CD8-positive, alpha-beta memory T cell (primary cell): ENCODE measurements at places on chromosomes 5 and 9. TPM values are rescaled to one million over a fixed set of nuclear protein-coding genes. Genes with fewer than 3 reads are reported as not detected.

GRCh38 chr9:115328228-115328627 is 210.3 kb upstream of the TNC start:
- no peak for DNase-seq
- no peak overlapping the region for H3K4me3 ChIP-seq
- H3K4me1 ChIP-seq, result no peaks in the 10 kb centered on the region

DNA sequence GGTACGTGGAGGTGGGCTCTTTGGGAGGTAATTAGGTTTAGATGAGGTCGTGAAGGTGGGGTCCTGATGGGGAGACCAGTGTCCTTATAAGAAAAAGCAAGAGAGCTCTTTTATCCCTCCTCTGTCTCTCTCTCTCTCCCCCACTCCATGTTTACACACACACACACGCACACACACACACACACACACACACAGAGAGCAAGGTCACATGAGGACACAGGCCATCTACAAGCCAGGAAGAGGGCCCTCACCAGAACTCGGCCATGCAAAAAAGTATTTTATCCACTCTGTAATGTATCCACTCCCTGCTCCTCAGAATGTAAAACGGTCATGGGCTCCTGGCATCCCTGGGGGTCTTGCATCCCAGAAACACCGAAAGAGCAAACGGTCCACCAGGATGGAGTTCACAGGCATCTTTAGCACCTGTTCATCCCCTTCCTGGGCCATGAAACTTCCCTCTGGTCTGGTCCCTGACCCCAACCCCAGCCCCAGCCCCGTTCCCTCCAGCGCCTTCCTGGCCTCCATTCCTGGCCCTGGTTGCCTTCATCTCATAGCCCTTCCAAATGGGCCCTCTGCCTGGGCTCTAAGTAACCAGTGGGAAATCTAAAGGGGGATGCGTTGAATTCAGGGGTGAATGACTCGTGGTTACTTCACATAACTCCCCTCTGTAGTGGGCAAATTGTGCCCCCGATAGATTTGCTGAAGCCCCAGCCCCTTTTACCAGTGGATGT is 88.8 kb downstream of the NSUN2 start:
- H3K4me3 ChIP-seq, result no peak overlapping the region
- H3K27me3 ChIP-seq, result no peaks in the 10 kb centered on the region
- no peaks in the 10 kb centered on the region for H3K4me1 ChIP-seq
- DNase-seq, result no peak
- H3K36me3 ChIP-seq, result no peaks in the 10 kb centered on the region
- H3K27ac ChIP-seq, result no peak overlapping the region

The NMRK1 gene
- total RNA-seq, result 14.1 TPM

The RGS14 gene
- 60.5 TPM for total RNA-seq

The TMEM174 gene
- total RNA-seq, result not detected
